ENCODE measurements at places on chromosomes 2 and 18.

DNA sequence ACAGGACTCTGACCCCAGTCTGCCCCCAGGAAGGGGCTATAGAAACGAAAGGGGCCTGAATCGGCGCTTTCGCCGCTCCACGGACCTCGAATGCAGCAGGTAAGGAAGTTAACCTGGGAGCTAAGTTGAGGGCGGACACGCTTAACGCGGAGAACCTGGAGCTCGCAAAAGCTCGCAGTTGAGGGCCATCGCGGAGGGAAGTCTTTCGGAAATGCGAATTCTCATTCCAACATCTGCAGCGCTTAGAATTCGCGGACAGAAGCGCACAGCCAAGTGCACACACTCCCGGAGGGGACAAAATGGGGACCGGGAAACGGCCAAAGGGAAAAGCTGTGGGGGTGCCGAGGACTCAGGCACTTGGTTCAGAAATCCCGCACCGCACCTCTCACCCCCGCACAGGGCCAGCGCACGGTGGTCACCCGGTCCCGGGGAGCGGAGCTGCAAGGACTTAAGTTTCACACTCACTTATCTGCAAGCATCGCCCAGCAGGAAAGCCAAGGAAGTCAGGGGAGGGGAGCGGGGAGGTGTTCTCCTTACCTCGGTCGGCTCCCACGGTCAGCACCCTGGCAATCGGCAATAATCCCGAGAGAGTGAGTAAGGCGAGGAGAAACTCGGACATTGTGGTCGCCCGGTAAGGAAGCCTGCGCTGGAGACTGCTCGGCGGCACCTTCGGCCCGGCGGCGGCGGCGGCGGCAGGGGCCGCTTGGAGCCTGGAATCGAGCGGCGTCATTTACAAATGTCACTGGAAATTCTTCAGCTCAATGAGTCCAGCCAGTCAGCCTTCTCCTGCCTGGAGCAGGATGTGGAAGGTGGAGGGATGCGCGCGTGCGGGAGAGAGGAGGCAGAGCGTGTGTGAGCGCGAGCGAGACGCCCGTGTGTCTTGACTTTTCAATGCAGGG is 456 bp downstream of the LRP1B start:
- DNase-seq = peak; percentile 20

DNA sequence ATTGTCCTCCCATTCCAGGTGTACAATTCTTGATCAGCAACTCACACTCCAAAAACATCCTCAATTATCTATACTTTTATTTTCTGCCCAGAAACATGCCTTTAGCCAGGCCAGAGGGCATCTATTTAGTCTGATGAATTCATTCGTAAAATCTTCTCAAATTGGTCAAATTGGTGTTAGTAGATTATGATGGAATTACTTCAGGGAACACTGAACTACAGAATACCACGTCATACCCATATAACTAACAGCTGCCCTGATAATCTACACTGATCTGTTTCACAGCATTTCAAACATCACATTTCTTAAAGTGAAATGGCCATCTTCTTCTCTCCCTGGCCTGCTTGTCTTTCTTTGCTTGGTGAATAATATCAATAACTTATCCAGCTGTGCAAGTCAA is 841.4 kb downstream of the CPS1 start:
- DNase-seq = no peak

GRCh38 chr2:234147335-234147861 is 96.9 kb downstream of the SPP2 start:
- no peak for DNase-seq

DNA sequence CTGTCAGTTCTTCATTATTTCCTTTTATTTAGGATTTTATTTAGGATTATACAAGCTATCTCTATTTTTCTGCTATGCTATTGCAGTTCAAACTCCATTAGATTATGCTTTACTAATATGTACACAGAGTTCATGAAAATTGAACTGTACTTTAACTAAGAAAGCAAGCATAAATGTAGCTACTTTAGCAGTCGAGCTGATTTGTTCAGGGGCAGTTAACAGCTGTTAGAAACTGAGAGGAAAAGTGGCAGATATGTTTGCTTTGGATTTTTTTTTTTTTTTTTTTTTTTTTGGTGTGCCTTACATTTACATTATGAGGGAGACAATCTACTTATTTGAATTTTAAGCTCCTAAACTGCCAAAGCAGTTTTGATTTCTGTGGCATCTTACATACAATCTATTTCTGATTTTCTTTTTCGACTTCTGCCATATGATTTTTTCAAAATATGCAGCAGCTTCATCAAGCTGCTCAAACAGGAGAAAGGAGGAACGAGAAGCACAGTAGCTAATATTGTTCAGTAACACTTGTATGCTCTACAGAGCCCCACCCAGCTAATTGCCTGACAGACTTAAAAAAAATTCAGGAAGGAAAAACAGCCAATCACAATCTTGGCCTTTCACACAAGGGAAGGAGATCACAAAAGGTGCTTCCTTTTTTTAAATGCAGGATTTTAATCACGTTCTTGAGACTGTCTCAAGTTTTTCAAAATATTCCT is 233.4 kb upstream of the SIX3 start:
- no peak for DNase-seq

DNA sequence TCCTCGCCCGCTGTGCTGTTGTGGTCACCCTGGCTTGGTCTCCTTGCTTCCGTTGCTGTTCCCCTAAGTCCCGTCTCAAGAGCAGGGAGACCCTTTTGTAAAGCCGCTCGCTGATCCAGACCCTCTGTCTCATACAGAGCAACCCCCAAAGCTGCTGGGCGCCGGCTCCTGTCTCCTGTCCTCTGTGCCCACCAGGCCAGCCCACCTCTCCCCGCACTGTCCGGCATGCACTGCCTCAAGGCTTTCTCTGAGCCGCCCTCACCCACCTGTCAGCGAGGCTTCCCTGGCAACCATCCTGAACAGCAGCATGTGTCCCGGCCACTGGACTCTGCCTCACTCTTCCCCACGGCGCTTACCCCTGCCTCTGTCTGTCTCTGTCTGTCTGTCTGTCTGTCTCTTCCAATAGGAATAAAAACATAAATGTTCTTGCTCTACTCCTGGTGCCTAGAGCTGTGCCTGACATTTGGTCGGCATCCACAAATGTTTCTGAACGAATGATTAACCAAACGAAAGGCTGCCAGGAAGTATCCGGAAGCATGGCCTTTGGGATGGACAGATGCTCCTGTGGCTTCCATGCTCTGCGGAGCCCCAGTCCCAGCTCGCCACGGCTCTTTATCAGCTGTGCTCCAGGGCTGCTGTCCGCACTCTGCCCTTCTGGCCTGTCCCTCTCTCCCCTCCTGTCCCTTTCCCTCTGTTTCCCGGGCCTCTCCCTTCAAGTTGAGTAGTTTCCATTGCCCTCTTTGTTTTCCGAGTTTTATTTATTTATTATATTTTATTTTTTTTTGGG is 7.8 kb downstream of the COLEC11 start:
- peak; percentile 17 for DNase-seq

DNA sequence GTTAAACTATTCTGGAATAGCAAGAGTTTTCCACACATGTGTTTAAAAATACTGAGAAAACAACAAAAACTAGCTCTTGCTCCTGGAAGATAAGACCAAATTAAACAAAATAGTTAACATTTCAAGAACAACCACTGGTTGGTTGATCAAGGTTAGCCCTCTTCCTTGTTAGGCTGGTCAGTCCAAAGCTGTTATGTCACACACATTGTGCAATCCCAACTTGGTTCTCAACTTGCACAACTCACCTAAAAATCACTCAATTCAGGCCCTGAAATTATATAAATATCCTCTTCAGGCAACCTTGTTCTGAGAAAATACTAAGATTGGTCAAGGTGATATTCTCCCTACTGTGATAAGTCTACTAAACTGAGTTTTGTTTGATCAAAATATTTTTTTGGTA is 169.7 kb upstream of the LRP1B start:
- DNase-seq = no peak

- no peak for DNase-seq
Observed at GRCh38 chr2:204681412-204681811, 136.1 kb downstream of the PARD3B start.

DNA sequence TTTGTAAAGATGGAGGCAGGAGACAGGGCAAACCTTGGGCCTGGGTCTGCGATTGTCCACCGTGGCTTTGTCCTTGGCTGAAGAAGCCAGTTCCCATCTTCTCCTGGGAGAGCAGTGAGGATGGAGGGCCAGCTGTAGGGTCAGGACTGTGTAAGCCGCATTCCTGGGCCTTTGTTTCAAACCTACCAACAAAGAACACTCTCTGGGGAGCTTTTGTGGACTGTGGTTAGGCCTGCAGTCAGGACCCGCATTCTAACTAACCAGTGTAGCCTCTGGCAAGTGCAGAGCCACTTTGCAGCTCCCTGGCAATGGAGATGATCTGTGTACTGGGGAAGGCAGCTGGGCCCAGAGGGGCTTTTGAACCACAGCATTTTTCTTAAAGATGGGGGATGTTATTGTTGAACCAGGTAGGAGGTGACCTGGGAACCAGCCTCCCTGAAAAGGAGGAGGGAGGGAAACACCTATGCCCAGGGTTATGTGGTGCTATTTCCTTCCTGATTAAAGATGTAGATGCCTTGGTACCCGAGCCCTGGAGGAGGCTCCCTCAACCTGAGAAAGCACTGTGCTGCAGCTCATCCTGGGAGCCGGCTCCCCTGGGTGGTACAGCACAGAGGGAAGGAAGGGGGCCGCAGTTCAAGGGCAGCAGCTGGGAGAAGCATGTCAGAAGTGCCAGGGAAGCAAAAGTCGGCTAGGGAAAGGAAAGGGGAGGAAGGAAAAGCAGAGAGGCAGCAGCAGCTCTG is 12.7 kb upstream of the SMAD4 start:
- DNase-seq = no peak

GRCh38 chr2:217755027-217755745 is 247.6 kb downstream of the TNS1 start:
- DNase-seq = no peak

- no peak for DNase-seq
Observed at GRCh38 chr2:33069894-33070651, 123.3 kb downstream of the LTBP1 start.

DNA sequence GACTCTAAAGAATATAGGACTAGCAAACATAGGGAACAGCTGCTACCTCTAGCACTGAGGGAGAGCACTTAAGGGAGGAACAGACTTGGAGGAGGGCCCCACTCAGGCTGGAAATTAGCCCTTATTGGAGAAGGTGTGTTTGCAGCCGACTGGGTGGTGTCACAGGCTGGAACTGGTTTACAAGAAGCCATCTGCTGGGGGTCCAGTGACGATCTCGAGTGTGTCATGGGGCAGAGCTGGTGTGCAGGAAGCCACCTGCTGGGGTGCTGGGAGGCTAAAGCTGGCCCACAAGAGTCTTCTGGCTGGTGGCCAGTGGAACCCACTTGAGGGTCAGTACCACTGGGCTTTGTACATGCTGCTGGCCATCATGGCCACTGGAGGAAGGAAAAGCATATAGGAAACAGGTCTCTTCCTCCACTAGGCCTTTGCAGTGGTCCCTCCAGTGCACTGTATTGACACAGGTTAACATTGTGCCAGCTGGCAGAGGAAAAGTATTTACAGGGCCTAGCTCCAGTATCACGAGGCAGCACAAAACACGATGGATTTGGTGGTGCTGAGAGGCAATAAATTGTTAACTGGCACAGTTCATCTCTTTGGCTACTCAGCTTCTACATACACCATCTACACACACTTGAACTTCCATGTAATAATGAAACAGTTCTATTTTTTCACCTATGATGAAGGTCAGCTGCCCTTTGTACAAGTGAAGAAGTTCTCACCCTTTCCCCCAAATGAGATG is 43.6 kb downstream of the MAP3K20 start:
- no peak for DNase-seq

DNA sequence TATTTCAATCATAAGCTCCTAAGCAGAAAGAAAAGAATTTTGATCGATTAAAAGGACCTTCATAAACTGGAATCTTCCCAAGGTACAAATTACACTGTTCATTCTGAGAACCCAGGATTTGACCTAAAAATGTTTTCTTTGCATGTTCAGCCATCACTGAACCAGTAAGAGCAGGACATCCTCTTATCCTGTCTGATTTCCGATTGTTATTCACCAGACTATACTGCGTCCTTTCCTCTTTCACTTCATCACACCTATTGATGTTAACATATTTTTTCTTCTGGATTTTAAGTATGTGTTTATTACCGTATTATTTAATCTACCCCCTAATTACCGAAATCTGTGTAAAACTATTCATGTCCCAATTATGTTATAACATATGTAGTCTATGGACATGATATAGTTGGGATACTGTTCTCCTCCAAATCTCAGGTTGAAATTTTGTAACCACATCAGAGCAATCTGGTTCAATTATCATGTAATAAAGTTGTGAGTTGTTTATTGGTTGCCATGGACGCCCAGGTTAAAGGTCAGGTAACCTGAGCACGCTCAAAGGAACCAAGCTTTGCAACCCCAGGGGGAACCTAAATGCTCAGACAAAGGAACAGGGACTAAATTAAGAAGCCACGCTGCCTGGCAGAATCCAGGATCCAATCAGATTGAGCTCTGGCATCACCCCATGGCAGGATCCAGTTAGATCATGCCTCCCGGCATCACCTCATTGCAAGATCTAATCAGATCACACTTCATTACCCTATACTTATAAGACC is 11.6 kb upstream of the TBC1D8 start:
- DNase-seq = no peak

- DNase-seq = no peak
Observed at GRCh38 chr2:46336283-46336959, 39.2 kb downstream of the EPAS1 start.

GRCh38 chr2:169509955-169510354 is 453 bp downstream of the KLHL41 start:
- DNase-seq = no peak

DNA sequence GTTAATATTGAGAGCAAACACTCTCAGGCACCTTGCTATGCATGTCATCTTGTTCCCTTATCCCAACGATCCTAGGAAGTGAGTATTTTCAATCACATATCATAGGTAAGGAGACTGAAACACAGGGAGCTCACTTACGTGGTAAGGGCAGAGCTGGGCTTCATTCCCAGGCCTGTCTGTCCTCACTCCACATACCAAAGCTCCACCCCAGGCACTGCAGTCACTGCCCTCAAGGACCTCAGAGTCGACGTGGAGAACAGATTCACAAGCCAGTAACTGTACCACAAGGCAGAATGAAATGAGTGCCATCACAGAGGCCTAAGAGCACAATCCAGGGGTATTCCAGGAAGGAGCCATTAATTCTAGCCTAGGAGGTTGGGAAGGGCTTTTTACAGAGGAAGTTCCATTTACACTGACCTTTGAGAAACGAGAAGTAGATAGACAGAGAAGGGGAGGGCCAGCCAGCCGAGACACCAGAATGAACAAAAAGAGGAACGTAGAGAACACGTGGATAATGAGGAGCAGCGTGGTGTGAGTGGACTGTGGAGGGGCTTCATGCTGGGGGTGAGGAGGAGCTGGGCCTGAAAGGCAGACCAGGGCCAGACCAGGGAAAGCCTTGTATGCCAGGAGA is 48.6 kb downstream of the KIAA2012 start:
- no peak for DNase-seq

DNA sequence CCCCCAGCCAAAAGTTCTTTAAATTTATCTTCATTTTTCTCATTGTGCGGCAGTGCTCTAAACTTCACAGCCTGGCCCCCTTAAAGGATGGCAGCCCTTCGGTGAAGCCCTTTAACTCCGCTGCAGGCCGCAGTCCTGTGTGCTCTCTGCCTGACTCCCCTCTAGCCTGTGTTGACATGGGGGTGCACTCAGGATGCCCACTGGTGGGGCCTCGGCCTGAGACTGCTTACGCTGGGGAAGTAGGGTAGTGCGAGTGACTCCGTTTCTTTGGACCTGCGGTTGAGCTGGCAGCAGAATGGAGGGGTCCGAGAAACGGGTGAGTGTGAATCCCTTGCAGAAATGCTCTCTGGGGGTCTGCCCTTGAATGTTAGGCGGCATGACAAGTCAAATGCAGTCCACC is 5.6 kb downstream of the RAB12 start:
- DNase-seq = no peak
